ENCODE measurements at places on chromosomes 13 and 19. TPM values are rescaled to one million over a fixed set of nuclear protein-coding genes. Genes with fewer than 3 reads are reported as not detected.

- H3K4me3 ChIP-seq: no peak overlapping the region
- no peaks in the 10 kb centered on the region for H3K27me3 ChIP-seq
- DNase-seq: no peak
- no peaks in the 10 kb centered on the region for H3K36me3 ChIP-seq
- no peaks in the 10 kb centered on the region for H3K4me1 ChIP-seq
Observed at GRCh38 chr19:20359933-20360720, 193.1 kb downstream of the ZNF486 start.

The PRSS57 gene
- not detected for total RNA-seq

- DNase-seq: no peak
- no peaks in the 10 kb centered on the region for H3K4me1 ChIP-seq
- no peaks in the 10 kb centered on the region for H3K27me3 ChIP-seq
- no peak overlapping the region for H3K4me3 ChIP-seq
- H3K36me3 ChIP-seq: no peaks in the 10 kb centered on the region
Observed at GRCh38 chr19:53813996-53814395, 10.1 kb downstream of the NLRP12 start.

GRCh38 chr19:5955636-5955935 lies 22.4 kb downstream of the RANBP3 start:
- no peaks in the 10 kb centered on the region for H3K36me3 ChIP-seq
- H3K4me1 ChIP-seq: no peaks in the 10 kb centered on the region
- no peak overlapping the region for H3K4me3 ChIP-seq
- no peak overlapping the region for H3K27ac ChIP-seq

The WASF3 gene
- total RNA-seq: 24.9 TPM

The PPP1R37 gene
- 22.7 TPM for total RNA-seq

DNA sequence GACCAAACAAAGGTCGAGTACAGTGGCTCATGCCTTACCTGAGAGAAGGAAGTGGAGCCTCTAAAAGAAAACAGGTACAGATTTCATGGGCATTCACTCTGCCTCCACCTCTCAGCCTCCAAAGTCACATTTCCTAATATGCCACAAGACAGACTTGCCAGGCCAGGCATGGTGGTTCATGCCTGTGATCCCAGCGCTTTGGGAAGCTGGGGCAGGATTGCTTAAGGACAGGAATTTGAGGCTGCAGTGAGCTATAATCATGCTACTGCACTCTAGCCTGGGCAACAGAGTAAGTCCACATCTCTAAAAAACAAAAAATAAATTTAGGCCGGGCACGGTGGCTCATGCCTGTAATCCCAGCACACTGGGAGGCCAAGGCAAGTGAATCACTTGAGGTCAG lies 10.9 kb upstream of the DNMT1 start:
- no peak for DNase-seq
- H3K4me1 ChIP-seq: no peaks in the 10 kb centered on the region
- H3K36me3 ChIP-seq: no peaks in the 10 kb centered on the region
- no peaks in the 10 kb centered on the region for H3K27me3 ChIP-seq
- H3K4me3 ChIP-seq: no peak overlapping the region

DNA sequence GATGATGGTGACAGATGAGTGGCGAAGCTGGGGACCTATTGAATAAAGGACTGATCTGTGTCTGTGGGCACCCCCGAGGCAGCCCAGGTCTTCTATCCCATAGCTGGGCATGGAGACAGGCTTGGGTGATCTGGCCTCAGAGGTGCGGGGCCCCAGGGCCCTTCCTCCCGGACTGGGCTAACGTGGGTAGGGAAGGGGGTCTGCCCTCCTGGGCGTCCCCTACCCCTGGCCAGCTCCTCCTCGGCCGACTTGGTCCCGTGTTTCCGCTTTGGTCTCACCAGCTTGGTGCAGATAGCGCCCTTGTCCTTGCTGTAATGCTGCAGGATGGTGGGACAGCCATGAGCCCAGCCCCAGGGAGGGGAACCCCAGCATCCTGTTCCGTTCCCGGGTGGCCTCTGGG lies 3.3 kb downstream of the MATK start:
- no peaks in the 10 kb centered on the region for H3K4me1 ChIP-seq
- peaks cover 2% of the 10 kb centered on the region for H3K27me3 ChIP-seq
- no peaks in the 10 kb centered on the region for H3K36me3 ChIP-seq
- H3K4me3 ChIP-seq: no peak overlapping the region

GRCh38 chr19:28501976-28502375 lies 711.0 kb downstream of the UQCRFS1 start:
- H3K27me3 ChIP-seq: no peaks in the 10 kb centered on the region

DNA sequence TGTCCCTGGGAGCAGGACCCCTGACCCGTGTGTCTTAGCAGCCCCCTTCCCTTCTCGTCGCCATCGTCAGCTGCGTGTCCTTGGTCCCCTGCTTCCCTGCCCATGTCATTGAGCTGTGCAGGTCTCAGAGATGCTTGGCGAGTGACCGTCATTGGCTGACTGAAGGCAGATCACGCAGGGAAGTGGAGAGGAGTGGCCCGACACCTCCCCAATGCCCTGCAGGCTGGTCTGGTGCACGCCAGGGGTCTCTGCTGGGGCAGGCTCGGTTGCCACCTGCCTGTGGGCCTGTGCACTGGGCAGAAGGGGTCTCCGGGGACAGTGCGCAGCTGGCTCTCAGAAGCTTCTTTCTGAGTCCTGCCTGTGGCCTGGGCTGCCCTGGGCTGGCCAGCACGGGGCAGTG lies 6.2 kb downstream of the GNA11 start:
- no peaks in the 10 kb centered on the region for H3K4me1 ChIP-seq
- H3K36me3 ChIP-seq: no peaks in the 10 kb centered on the region
- H3K27me3 ChIP-seq: no peaks in the 10 kb centered on the region
- DNase-seq: no peak
- no peak overlapping the region for H3K27ac ChIP-seq

- H3K27ac ChIP-seq: peak overlapping the region; percentile 100
- no peaks in the 10 kb centered on the region for H3K27me3 ChIP-seq
- no peaks in the 10 kb centered on the region for H3K36me3 ChIP-seq
- H3K4me3 ChIP-seq: no peak overlapping the region
Observed at GRCh38 chr13:113413178-113413897, 40.0 kb downstream of the ADPRHL1 start.

DNA sequence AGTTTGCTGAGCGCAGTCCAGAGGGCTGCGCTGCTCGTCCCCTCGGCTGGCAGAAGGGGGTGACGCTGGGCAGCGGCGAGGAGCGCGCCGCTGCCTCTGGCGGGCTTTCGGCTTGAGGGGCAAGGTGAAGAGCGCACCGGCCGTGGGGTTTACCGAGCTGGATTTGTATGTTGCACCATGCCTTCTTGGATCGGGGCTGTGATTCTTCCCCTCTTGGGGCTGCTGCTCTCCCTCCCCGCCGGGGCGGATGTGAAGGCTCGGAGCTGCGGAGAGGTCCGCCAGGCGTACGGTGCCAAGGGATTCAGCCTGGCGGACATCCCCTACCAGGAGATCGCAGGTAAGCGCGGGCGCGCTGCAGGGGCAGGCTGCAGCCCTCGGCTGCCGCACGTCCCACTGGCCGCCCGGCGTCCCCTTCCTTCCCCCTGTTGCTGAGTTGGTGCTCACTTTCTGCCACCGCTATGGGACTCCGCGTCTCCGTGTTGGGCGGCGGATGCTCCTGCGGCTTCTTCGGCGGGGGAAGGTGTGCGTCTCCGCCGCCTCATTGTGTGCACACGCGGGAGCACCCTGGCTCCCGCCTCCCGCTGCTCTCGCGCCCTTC lies 772 bp downstream of the GPC6 start:
- H3K27me3 ChIP-seq: no peaks in the 10 kb centered on the region
- no peaks in the 10 kb centered on the region for H3K36me3 ChIP-seq
- H3K4me3 ChIP-seq: peak overlapping the region; percentile 39
- H3K4me1 ChIP-seq: no peaks in the 10 kb centered on the region

DNA sequence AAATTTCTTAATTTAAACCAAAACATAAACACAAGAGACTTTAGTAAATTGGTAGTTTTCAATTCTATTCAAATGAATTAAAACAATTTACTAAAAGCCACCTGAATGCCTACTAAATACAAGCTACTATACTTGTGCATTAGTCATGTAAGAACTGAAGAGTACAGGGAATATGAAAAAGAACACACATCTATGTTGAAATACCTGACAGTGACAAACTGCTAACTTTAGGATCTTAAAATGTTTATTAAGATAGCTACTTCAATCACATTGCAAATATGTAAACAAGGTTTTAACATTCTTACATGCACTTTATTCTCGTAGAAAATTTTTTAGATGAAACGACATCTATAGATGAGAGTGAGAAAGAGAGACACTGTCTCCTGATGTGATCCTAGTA lies 4.1 kb downstream of the SPRYD7 start:
- no peaks in the 10 kb centered on the region for H3K36me3 ChIP-seq
- DNase-seq: no peak
- no peak overlapping the region for H3K27ac ChIP-seq
- H3K4me1 ChIP-seq: no peaks in the 10 kb centered on the region
- H3K27me3 ChIP-seq: no peaks in the 10 kb centered on the region
- no peak overlapping the region for H3K4me3 ChIP-seq
